Fibroblast of upper back skin (primary cell): ENCODE measurements at places on chromosomes 13 and 19.

GRCh38 chr19:42794765-42795164 lies 29.3 kb upstream of the PSG8 start:
- DNase-seq, result no peak

DNA sequence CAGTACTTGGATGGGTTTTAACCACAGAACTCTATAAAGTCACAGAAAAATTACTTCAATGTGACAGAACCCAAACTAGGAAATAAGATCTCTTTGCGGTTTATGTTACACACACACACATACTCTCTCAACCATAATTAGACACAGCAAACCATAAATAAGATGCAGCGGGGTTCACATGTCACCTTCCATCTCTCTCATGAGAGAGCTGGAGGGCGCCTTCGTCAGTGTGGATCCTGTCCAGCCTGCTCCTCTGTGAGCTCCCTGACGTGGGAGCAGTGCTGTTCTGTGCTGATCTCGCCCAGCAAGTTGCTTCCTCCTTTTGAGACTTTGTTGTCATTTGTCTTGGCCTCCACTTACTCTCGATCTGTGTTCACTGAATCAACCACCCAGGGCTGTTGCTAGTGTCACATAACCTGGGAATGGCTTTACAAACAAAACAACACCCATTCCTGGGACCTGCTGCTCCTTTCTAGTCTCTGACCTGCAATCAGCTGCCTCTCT lies 204.9 kb upstream of the KL start:
- peak; percentile 50 for DNase-seq

- no peak for DNase-seq
These were observed 19.8 kb downstream of the STK24 start for GRCh38 chr13:98556968-98557631.

DNA sequence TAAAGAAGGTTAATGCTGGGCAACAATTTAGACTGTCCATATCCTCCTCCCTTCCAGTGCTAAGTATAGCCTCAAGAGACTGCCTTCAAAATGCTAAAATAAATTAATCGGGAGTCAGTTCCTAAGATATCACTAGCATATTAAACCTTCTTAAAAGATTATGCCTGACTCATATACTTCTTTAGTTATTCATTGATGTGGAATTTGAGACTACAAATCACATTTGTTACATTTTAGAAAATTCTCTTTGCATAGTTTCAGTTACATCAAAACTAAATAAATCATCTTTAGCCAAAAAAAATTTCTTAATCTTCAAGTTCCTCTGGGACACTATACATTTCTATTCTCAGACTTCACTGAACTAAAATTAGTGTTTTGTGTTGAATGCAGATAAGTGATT lies 769.1 kb downstream of the PCDH9 start:
- DNase-seq, result peak; percentile 72

DNA sequence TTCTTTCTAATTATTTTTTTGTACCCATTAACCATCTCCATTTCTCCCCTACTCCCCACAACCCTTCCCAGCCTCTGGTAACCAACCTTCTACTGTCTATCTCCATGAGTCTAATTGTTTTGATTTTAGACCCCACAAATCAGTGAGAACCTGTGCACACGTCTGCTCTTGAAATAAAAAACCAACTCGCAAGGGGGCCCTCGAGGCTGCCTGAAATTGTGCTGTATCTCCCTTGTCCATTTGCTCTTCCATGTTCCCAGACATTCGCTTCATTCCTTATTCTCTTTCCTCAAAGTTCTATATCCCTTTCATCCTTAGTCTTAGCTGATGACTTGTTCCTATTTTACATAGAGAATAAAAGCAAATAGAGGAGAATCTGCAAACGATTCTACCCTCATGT lies 95.0 kb downstream of the GPC5 start:
- DNase-seq, result no peak

- no peak for DNase-seq
These were observed 236.3 kb downstream of the SLC7A1 start for GRCh38 chr13:29359181-29359580.

- no peak for DNase-seq
These were observed 13.4 kb upstream of the KLK4 start for GRCh38 chr19:50924586-50924985.

DNA sequence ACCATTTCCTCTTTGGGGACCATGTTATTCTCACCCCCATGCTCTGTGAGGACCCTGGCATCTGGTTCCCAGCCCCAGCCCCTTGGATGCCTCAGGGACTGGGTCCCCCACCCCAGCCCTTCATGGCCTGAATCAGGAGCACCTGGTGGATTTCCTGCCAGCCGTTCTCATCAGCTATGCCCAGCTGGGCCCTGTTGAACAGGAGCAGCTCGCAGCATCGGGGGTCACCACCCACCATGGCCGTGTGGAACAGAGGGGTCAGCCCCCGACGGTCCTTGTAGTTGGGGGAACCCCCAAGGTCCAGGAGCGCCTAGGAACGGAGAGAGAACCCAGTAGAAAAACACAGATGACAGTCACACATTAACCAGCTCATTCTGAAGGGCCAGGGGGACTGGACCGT lies 7.8 kb downstream of the SHANK1 start:
- DNase-seq, result no peak

GRCh38 chr19:4030552-4030951 lies 23.0 kb downstream of the PIAS4 start:
- DNase-seq, result no peak

- DNase-seq, result peak; percentile 77
These were observed 2.6 kb upstream of the MEIS3 start for GRCh38 chr19:47421844-47422395.

- DNase-seq, result peak; percentile 27
These were observed 10.8 kb downstream of the CLN5 start for GRCh38 chr13:77002590-77003190.

GRCh38 chr19:16358456-16358855 lies 33.8 kb downstream of the KLF2 start:
- no peak for DNase-seq

GRCh38 chr13:98459171-98459681 lies 117.7 kb downstream of the STK24 start:
- no peak for DNase-seq

DNA sequence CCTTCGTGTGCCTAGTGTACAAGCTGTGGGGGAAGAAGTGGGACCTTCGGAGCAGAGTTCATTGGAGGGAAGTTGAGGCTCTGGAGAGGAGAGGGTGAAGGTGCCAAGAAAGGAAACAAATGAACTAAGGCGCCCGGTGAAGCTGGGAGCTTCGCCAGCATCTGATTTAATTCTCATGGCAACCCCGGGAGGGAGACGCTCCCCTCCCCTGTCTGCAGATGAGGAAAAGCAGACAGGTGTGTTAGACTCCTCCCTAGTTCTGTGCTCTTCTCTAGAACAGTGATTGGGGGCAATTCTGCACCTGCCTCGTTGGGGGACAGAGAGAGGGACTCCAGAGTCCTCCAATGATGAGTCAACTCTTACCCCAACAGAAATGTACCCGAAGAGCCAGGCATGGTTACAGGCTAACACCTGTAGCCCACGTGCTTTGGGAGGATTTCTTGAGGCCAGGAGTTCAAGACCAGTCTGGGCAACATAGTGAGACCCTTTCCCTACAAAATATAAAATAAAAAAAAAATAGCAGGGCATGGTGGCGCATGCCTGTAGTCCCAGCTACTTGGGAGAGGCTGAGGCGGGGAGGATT lies 4.2 kb downstream of the SSC5D start:
- DNase-seq, result no peak

DNA sequence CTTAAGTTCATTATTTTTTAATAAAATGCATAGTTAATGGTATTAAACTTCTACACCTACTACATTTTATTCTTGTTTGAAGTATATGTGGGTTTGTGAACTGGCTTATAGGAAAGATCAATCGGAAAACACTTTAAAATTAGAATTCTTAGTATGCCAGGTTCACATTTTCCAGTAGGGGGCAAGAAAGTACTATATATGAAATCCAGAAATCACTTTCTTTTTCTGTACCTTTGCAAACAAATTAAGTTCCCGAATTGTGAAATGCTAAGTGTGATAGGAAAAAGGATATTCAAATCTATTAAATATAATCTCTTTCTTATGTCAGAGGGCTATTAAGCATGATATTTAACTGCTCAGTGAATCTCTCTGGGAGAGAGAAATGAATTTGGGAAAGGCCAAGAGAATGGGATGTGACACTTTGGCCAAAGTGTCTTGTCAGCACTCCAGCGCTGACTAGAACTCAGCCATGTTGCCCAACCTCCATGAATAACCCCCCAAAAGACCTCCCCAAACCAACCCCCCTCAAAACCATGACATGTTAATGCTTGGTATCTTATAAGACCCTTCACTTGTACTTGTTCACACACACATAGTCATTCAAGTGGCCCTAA lies 122.6 kb upstream of the SLC10A2 start:
- DNase-seq, result peak; percentile 41

DNA sequence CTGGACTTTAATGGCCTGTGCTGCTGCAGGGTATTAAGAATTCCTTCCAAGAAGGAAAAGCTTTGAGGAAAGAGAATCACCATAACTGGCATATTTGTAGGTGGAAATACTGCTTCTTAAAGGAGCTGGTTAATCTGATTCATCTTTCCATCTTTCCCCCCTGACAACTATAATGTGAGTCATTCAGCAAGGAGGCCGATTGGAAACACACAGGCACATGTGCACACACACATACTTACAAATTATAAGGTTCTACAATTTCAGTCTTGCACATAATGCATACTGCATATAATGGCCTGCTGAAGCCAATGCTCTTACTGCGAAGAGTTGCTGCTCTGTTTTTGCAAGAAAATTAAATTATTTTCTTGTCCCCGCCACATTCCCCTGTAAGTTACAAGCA lies 78.8 kb upstream of the TPP2 start:
- no peak for DNase-seq

DNA sequence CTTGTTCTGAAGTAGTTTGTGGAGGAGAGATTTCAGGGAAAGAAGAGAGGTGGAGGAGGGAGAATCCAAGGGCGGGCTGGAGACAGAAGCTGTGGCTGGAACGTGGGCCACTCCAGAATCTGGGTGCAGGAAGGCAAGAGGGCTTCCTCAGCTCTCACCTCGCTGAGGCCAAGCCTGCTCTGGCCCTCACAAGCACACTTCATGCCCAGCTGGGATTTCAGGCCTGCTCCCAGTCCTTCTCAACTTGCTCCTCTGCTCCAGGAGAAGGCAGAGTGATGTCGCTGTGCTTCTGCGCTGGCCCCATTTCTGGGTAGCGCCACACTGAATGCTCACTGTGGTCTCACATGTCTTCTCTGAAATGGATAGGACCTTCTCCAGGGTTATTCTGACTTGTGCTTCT lies 328.8 kb downstream of the FGF9 start:
- DNase-seq, result no peak

GRCh38 chr19:10516671-10517286 lies 468 bp downstream of the S1PR5 start:
- DNase-seq, result no peak

DNA sequence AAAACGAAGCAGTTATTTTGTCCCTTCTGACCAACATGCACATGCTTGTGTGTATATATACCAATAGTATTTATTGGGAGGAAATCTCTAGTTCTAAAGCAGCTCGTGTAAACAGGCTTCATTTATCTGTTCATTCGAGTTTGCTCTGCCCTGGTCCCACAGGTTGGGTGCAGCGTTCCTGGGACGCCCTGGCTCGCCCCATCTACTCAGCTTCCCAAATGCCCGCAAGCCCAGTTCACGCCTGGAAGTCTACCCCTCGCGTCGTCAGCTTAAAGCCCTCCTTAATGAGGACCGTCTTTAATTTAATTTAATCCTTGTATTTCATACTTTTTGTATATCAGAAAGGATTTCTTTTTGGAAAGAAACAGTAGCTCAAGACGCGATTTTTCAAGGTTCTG lies 604 bp downstream of the THSD1 start:
- DNase-seq, result no peak

DNA sequence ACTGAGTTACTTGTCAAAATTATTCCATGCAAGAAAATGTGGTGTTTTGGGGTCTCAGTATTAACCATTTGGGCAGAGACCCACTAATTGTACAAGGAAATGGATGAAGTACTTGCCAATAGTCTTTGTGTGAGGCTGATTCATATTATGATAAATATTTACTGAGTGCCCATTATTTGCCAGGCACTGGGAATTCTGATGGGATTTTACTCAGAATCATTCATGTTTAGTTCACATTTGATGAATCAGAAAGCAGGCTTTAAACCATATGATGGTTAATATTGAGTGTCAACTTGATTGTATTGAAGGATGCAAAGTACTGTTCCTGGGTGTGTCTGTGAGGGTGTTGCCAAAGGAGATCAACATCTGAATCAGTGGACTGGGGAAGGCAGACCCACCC lies 66.2 kb upstream of the SOX21 start:
- no peak for DNase-seq

GRCh38 chr13:35855531-35856019 lies 275.6 kb downstream of the DCLK1 start:
- DNase-seq, result peak; percentile 35

DNA sequence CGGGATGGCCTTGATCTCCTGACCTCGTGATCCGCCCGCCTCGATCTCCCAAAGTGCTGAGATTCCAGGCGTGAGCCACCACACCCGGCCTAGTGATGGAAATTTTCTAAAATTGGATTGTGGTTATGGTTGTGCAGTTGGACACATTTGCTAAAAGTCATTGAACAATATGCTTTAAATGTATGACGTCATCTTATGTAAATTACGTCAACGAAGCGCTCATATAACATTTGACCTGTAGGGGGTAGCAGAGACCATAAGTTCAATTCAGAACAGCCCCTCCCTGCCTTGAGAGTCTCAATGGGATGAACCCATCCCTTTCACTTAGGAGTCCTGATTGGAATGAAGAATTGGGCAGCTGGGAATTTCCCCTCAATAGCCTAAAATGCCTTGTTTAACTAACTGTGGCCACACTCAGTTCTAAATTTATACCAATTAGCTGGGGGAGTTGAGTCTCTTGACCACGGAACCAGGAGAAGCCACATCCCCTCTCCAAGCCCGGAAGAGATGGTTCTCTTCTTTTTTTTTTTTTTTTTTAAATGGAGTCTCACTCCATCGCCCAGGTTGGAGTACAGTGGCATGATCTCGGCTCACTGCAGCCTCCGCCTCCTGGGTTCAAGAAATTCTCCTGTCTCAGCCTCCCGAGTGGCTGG lies 15.2 kb upstream of the TLE6 start:
- peak; percentile 88 for DNase-seq

- no peak for DNase-seq
These were observed 568 bp upstream of the ZNF230 start for GRCh38 chr19:44002212-44002565.

DNA sequence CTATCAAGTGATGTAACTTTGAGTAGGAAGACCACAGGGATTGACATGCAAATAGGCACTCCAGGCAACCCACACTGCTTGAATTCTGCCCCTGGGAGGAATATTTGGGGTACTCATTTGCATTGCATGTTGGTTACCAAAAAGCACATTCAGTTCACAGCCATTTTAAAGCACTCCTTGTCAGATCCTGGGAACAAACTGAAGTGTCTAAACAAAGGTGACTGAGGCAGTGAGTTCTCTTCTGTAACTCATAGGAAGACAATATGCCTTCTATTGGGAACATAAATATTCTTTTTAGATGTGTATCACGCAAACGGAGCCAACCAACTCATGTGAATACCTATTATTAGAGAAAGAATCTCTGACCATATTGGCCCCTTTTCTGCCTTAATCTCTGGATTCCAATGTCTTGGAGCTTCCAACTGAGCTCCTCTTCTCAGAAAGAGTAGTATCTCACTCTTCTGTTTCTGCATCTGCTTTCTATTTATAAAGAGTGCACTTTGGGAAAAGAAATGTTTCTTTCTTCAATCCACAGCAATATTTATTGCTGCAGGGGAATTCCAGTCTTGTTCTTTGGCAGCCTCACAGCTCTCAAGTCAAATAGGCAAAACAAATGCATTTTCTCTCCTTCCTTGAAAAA lies 125.7 kb upstream of the NBEA start:
- DNase-seq, result peak; percentile 64

- peak; percentile 62 for DNase-seq
These were observed 95.6 kb downstream of the FAM216B start for GRCh38 chr13:42876887-42877545.
